ENCODE measurements at places on chromosomes 11 and 22.
A peak's percentile ranks its signal among the peaks of the same experiment; 100 is the strongest.

GRCh38 chr22:46381142-46381541 lies 45.6 kb downstream of the TRMU start:
- DNase-seq, result no peak

GRCh38 chr11:107655602-107656001 lies 56.3 kb downstream of the SLN start:
- DNase-seq, result no peak

DNA sequence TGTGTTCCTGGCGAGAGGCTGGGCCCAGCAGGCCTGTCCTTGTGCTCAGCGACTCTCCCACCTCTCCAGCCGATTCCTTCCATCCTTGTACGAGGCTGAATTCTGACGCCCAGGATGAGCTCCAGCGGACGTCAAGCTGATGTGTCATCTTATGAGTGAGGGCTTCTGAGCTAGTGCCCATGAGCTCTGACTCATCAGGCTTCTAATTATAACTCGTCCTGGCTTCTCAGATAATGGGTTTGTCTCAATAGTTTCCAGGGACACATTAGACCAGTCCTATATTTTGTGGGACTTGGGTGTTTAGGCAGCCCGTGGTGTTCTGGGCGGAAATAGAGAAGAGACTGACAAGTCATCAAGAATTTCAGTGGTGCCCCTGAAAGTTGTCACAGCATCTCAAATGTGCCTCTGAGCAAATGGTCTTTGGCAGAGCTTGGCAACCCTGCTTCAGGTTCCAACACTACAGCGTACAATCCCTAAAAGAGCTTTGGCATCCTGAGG lies 108.2 kb upstream of the CD44 start:
- DNase-seq, result peak; percentile 48

DNA sequence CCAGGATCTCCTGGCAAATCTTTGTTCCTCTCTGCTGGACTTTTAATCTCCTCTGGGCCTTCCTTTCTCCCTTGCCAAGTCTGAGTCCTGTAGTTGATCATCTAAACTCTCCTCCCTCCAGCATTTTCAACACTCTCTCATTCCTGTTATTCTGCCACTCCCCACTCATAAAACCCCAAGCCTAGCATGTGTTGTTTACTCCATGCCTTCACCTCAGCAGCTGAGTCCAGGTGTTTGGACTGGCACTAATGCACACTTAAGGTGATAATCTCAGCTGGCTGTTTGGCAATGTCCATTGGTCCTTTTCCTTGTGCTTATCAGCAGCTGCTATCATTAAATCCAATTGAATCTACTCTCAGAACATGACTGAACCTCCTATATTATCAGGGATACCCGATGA lies 876.8 kb upstream of the TENM4 start:
- no peak for DNase-seq

DNA sequence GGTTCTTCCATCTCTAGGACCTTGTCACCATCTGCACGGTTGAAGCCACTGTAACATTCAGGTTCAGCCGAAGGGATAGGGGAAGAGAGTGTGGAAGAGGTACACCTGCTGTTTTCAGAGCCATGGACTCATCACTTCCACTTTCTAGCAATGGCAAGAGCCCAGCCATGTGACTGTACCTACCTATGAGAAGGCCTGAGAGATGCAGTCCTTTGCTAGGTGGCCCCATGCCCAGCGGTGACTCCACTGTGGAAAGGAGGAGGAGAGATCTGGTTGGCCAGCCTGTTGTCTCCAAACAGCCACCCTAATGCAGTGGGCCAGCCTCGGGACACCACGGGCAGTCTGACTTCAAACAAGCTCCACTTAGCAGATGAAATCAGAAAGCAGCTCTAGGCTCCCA lies 16.0 kb downstream of the RASD2 start:
- DNase-seq, result no peak

GRCh38 chr22:39522567-39523300 lies 2.4 kb downstream of the ATF4 start:
- peak; percentile 42 for DNase-seq

- DNase-seq, result no peak
Measured at GRCh38 chr11:101215069-101215468, 85.5 kb upstream of the PGR start.

- no peak for DNase-seq
Measured at GRCh38 chr11:3775736-3776406, 21.5 kb downstream of the NUP98 start.

- no peak for DNase-seq
Measured at GRCh38 chr11:122162095-122162494, 46.1 kb upstream of the BLID start.

GRCh38 chr22:34913826-34914225 lies 152.1 kb upstream of the ISX start:
- no peak for DNase-seq

DNA sequence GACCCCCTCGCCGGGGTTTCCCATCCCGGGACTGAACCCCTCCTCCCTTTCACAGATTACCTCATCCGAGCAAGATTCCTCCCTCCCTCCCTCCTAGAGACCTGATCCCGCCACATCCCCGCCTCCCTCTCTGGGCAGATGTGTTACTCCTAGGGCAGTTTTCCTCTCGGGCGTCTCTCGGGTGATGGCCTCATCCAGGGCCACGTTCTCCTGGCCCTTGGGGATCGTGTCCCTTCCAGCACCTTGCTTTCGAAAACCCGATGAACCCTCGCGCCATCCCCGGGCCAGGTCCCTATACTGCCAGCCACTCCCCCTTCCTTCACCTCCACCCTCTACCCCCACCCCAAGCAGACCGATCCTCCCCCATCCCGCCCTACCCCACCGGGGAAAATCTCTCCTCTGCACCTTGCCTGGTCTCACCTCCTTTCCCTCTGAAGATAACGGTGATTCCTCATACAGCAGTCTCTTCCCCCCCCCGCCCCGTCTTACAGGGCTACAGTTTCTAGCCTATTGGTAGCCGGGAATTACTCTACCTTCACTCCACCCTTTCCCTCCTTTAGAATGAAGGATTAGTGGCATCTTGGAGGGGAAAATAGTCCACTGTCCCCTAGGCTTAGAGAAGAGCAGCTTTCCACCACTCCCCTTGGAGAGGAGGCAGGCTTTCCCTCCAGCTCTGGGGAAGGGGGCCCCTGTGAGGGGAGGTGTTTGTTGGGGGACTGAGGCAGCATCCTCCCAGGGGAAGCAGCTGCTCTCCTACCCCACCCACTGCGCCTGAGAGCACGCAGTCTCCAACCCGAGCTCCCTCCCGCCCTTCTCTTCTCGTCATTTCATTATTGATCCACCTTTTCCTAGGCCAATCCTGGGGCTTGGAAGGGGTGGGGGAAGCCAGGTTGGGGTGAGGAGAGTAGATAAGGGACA lies 1.2 kb downstream of the KMT2A start:
- DNase-seq, result peak; percentile 67

DNA sequence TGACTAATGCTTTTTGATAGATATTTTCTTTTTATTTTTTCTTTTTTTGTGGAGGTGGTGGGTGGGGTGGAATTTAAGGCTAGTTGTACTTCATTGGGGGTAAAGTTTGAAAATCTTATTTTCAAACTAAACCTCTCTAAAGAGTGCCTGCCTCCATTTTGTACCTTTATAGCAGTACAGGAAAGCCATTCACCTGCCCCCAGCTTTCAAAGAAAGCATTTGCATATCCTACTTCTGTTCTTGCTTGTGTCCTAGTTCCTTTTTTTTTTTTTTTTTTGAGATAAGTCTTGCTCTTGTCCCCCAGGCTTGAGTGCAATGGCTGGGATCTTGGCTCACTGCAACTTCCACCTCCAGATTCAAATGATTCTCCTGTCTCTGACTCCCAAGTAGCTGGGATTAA lies 766.2 kb upstream of the LRRC4C start:
- DNase-seq, result no peak

DNA sequence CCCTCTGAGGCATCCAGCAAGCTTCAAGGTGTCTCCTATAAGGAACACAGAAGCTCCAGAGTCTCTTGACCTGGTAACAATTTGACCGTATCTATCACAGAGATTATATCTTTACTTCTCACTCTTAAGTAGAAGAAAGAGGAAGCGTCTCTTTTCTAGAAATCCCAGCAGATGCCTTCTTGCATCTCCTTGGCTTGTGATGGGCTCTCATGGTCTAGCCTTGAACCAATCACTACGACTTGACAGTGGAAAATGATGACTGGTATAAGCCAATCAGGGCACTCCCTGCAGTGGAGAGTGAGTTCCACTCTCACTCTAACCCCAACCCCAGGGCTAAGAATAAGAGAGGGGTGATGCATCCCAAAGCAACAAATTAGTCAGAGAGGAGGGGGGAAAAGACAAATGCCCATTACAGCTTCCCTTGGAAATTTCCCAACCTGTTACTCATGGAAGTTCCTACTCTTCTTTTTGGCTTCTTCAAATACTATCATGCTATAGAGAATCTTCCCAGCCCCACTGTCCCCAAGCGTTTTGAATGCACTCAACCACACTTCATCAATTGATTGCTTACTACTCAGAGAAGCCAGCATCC lies 293.5 kb downstream of the MN1 start:
- DNase-seq, result no peak

DNA sequence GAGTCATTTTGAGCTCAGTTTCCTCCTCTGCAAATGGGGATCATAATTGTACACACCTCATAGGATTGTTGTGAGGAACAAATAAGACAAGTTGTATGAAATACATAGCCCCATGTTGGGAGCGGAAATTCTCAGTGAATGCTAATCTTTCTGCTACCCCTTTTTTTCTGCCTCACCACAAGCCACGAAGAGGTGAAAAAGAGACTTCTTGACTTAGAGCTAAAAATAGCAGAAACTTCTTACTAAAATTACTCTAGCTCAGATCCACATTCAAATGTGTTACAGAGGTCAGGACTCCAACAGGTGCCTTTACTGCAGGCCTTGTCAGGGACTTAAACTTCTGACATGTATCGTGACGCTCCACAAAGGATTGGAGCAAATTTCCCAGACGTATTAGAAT lies 128.5 kb downstream of the MIAT start:
- no peak for DNase-seq

- peak; percentile 97 for DNase-seq
Measured at GRCh38 chr11:65574109-65574810, 1.6 kb upstream of the EHBP1L1 start.

GRCh38 chr22:39325392-39325932 lies 6.0 kb upstream of the RPL3 start:
- no peak for DNase-seq

- DNase-seq, result no peak
Measured at GRCh38 chr11:6397636-6398035, 7.4 kb downstream of the SMPD1 start.

- no peak for DNase-seq
Measured at GRCh38 chr11:80107415-80107814, 666.6 kb upstream of the TENM4 start.

DNA sequence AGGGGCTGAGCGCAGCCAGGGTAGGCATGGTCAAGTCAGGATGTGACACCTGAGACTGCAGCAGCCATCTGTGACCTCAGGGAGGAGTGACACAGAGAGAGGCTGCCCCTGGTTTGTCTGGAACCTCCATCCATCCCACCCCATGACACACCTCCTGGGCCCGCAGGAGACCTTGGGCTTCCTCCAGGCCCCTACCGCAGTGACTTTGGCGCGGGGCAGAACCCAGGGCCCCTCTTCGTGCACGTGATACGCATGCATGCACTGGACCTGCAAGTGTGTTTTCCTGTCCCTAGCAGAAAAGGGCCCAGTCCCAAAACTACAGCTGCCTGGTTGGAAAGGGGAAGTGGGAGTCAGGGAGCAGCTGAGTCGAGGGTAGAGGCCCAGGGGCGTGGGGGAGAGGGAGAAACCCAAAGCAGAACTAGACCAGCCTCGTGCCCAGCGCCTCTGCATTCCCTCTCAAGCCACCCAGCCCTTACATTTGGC lies 7.9 kb upstream of the CYTH4 start:
- no peak for DNase-seq

- DNase-seq, result no peak
Measured at GRCh38 chr11:2919837-2920236, 9.4 kb downstream of the PHLDA2 start.

- DNase-seq, result no peak
Measured at GRCh38 chr11:115659061-115659963, 155.1 kb upstream of the CADM1 start.

GRCh38 chr11:106329273-106330018 lies 252.0 kb downstream of the AASDHPPT start:
- no peak for DNase-seq

- no peak for DNase-seq
Measured at GRCh38 chr11:83072350-83073242, 899 bp upstream of the RAB30 start.

DNA sequence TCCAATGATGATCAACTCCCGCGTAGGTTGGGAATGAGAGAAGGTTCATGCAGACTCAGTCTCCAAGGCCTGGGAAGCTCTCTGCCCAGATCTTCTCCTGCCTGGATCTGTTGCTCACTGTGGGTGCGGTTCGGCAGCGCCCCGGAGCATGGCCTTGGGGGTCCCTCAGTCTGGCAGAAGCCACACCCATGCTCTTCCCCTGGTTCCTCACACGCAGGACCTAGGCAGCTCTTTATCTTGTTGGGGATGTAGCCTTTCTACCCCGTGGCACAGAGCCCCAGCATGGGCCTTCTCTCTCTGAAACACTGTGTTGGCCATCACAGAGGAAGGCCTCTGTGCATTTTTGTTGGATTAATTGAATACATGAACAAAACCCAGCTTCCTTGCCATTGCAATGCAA lies 1461.6 kb downstream of the BRD1 start:
- DNase-seq, result no peak

DNA sequence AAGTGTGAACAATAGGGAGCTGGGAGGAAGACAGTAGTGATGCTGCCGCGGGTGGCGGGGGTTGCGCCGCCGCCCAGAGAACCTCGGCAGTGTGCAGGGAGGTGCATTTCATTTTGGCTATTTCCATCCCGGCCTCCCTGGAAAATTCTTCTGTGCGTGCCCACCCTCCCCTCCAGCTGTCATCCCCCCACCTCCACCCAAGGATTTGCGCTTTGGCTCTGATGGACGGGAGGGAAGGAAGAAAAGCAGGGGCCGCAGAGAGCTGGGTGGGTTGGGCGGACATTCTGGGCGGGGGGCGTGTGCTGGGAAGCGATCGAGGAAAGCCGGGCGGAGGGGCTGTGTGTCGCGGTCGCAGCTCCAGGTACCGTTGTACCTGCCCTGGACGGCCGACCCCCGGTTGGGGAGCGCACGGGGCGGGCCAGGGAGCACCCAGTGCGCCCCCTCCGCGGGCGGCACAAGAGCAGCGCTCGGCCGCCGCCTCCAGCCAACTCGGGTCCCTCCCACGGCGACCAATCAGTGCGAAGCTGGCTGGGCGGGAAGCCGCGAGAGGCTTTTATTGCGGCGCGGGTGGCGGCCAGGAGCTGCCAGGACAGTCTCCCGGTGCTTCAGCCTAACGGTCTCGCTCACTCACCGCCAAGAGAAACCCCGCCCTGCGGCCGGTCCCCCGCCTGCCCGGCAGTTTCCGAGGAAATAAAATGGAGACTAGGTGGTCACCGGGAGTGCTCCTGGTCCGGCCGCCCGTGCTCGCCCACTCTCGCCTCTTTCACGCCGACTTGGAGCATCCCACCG lies 1.6 kb downstream of the NCAM1 start:
- DNase-seq, result peak; percentile 18

Measured in stimulated activated CD4-positive, alpha-beta T cell treated with anti-CD3 and anti-CD28 coated beads, Interleukin-15, amount 100 ng/mL, for 24 hours (primary cell).